ENCODE measurements at places on chromosomes 6 and 20.

DNA sequence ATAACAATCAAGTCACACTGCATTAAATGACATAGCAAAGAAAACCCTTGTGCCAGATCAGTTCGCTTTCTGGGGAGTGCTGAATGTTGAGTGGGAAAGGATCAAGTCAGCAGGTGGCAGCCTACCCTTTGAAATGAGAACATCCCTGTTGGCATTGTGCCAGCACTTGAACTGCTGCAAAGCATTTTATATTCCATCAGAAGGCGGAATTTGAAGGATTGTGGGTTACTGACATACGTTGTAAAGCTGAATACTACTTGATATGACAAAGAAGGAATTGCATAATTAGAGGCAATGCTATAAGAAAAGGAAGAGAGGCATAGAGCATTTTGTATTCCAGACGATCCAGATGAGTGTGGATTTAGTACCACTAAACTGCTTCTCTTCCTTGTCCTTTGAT is 26.5 kb downstream of the BCKDHB start:
- DNase-seq: peak; percentile 64

- DNase-seq: no peak
Observed at GRCh38 chr6:7777074-7777473, 51.2 kb downstream of the BMP6 start.

GRCh38 chr6:41713650-41714291 is 21.6 kb downstream of the TFEB start:
- DNase-seq: no peak

- no peak for DNase-seq
Observed at GRCh38 chr6:25027221-25027916, 91.6 kb upstream of the RIPOR2 start.

- no peak for DNase-seq
Observed at GRCh38 chr6:90105506-90106170, 191.0 kb downstream of the BACH2 start.

Data from NCI-H1694 (cell line).